COLO829 (cell line): ENCODE measurements at places on chromosomes 11 and 22.

DNA sequence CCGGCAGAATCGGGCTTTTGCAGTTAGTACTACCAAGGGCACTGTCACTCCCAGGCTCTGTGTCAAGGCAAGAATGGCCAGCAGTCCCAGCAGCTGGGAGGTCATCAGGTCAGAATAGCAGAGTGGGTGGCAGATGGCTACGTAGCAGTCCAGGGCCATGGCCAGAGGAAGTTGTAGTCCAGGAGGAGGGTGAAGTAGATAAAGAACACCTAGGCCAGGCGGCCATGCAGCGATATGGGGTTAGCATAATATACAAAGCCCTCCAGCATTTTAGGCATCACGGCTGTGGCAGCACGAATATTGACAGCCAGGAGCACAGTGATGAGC is 52.1 kb downstream of the RRM1 start:
- no peak for DNase-seq

DNA sequence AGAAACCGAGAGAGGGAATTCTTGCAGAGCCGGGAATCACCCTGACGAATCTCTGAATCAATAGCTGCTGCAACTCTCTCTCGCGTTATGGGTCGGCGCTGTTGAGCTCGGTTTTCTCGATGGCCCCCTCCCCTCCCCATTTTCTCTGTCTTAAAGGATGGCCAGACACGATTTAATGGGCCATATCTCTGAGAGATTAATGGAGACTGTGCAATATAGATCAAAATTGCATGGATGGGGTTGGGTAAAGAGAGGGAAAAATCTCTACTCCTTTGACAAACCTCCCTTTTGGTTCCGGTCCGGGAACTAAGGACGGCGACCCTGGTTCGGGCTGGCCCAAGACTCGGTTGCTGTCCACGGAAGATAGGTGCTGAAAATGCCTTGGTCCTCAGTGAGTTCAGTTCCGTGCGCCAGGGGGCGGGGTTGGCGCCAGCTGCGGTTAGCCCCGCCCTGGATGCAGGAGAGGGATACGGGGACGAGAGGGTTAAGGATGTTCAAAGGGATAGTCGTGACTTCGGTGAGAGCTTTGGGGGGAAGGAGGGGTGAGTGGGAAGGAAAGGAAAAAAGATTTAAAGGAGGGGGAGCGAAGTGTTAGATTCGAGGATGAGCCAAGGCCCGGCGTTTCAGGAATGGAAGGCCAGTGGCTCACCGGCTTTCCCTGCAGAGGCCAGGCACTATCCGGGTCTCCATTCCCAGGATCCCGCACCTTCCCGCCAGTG is 103.6 kb upstream of the HSD17B12 start:
- peak; percentile 71 for DNase-seq

DNA sequence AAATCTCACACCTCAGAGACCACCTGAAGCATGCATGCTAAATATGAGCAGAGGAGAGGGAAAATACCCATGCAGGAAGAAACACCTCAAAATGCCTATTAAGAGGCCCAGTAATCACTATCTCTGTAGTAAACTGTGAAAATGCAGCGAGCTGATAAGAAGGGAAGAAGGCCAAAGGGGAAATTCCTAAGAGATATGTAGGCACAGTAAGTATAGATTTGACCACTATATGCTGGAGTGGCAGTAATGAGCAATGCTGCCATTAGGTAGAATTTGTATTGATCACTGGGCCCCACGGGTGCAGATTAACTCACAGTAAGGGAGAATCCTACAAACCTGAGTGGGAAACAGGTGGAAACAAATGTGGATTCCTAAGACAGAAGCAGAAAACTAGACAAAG is 1813.1 kb upstream of the RAG2 start:
- DNase-seq, result no peak

GRCh38 chr11:119634301-119634700 is 94.7 kb downstream of the NECTIN1 start:
- DNase-seq, result no peak

- no peak for DNase-seq
These were observed 22.0 kb downstream of the BDNF start for GRCh38 chr11:27678242-27678641.

DNA sequence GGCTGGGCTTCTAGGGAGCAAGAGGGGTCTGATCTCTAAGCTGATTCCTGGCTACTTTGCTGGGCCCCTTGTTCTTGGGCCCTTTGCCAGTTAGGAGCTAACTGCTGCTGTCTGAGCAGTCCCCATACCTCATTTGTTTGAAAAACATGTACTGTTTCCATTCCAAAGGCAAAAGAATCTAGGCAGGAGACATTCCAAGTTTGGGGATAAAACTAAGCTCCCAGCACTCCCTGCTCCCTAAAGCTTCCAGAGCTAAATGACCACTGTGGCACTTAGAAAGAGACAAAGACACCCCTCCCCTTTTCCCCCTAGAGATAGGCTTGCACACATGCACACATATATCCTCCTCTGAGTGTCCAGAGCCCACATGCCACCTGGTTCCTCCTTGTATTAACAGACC is 22.7 kb upstream of the RRM1 start:
- DNase-seq, result no peak

DNA sequence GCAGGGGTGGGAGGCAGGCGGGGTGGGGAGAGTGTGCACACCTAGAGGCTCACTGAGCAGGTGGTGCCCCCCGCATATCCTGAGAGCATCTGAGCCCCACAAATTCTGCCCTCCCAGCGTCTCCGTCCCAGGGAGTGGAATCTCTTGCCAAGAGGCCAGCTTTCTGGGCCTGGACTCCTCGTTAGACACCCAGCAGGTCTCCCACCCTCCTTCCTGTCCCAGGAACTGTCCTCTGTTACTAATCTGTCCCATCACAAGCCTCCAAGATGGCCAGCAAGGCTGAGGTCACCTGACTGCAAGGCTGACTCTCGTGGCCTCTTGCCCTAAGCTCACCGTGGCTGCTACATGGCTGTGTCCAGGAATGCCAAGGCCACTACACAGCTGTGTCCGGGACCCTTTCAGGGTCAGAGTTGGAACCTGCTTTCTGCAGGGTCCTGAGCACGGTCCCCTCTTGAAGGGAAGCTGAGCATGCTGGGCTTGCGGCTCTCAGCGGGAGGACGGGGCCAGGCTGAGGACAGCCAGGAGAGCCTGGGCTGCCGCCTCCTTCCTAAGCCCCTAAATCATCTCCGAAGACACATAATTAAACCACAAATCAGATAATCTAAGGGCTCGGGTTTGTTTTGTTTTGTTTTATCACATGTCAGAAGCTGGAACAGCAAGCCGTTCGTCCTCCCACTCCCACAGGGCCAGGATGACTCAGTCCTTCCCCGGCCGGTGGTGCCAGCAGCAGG is 1327.3 kb downstream of the TBC1D22A start:
- peak; percentile 67 for DNase-seq

- DNase-seq, result no peak
These were observed 37.6 kb upstream of the SYT13 start for GRCh38 chr11:45323601-45324249.

DNA sequence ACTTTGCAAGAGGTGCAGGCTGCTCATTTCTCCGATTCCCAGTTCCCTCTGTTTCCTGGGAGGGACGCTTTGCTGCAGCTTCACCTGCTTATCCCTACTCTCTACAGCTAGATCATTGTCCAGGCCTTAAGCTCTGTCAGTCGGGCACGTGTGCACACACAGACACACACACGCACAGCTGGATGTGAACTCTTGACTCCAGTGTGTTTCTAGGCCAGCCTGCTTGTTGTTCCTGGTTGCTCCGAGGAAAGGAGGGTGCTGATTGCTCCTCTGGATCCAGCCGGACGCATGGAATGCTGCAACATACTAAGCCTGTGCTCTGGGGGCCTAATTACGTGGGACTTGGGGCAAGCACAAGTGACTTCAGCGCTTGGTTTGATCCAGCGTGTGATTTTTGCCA is 19.7 kb downstream of the ZNRF3 start:
- no peak for DNase-seq

GRCh38 chr11:60874421-60875365 is 7.4 kb downstream of the ZP1 start:
- no peak for DNase-seq

DNA sequence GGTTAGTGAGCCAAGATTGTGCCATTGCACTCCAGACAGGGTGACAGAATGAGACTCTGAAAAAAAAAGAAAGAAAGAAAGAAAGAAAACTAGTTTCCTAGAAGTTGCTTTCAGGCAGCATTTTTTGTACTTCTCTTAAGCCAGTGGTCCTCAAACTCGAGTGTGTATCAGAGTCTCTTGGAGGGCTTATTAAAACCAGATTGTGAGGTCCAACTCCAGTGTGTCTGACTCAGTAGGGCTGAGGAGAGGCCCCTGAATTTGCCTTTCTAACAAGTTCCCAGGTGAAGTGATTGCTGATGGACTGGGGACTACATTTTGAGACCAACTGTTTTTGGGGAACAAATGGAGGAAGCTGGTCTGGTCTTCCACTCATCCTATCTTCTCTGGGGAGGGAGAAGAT is 57.5 kb upstream of the VSTM5 start:
- DNase-seq, result no peak

DNA sequence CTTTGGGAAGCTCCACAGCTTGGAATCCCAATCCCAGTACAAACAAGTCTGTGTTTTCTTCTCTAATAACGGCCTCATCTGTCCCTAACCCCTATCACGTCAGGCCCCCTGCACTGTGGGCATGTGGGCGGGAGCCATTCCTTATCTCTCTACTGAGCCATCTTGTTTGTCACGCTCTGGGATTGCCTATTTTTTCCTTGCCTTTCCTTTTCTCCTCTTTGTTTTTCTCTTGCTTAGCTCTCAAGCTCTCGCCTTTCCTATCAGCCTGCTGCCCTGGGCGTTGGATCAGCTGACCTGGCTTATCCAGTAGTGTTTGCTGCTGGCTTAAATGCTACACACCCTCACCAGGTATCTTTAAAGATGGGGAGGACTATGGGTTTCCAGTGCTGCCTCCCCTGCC is 35.8 kb downstream of the ARHGAP1 start:
- no peak for DNase-seq

- no peak for DNase-seq
These were observed 156.8 kb upstream of the BDNF start for GRCh38 chr11:27857014-27857413.

DNA sequence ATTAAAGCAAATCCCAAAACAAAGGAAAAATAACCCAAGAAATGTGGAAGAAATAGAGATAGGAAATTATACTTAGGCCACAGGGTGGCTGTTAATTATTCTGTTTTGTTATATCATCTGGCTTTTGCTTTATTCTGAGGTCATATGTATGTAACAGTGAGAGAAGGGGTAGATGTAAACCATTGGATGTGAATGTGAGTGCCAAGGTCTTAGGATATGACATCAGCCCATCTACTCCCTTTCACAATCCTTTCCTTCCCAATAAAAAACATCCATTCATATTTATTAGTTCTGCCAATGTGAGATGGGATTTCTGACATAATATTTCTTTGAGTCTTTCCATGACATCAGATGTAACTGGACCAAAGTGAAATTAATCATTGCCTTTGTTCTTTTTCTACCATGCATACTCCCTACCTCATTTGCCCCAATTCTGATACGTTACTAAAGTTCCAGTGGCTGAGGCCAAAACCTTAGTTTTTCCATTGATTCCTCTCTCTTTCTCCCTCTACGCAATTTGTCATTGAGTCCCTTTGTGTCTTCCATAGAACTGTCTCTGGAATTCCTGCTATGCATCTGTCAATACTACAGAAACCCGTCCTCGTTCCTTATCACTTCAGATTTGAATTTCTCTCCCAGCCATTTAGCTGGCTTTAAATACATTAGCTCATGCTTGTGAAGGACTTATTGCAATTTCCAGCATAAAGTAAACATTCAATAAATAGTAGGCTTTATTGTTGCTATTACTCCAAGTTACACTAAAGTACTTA is 170.3 kb downstream of the ARHGAP42 start:
- DNase-seq, result no peak

DNA sequence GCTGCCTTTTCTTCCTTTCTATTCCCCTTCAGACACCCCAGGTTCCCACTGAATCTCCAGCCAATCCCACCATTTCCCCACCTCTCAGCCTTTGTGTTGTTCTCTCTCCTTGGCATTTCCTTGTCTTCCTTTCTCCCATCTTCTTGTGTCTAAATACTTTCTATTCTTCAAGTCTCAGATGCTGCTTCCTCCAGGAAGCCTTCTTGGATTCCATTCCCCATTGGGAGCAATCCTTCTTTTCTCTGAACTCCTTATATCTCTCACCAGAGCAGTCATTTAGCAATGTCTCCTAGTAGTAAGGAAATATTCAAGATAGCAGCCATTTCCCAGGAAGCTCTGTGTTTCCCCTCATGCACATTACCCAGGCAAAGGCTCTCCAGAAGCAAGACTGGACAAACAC is 15.4 kb downstream of the YPEL4 start:
- no peak for DNase-seq

GRCh38 chr11:563812-564578 is 3.2 kb downstream of the RASSF7 start:
- no peak for DNase-seq
